Calu3 (cell line): ENCODE measurements at places on chromosomes 2 and 18.

GRCh38 chr2:134365356-134365755 lies 111.5 kb downstream of the MGAT5 start:
- DNase-seq: peak; percentile 20

DNA sequence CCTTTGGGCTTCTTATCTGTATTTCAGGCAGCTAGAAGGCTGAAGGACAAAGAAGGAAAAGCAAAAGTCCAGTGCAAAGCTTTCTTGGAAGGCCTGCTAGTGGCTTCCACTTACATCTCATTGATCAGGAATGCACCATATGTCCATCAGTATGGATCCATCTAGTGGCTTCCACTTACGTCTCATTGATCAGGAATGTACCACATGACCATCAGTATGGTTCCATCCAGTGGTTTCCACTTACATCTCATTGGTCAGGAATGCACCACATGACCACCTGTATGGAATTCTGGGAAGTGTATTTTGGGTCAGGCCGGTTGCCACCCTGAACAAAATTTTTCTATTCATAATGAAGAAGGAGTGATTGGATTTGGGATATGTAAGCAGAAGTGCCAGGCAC lies 70.6 kb downstream of the LYPD6 start:
- DNase-seq: no peak

DNA sequence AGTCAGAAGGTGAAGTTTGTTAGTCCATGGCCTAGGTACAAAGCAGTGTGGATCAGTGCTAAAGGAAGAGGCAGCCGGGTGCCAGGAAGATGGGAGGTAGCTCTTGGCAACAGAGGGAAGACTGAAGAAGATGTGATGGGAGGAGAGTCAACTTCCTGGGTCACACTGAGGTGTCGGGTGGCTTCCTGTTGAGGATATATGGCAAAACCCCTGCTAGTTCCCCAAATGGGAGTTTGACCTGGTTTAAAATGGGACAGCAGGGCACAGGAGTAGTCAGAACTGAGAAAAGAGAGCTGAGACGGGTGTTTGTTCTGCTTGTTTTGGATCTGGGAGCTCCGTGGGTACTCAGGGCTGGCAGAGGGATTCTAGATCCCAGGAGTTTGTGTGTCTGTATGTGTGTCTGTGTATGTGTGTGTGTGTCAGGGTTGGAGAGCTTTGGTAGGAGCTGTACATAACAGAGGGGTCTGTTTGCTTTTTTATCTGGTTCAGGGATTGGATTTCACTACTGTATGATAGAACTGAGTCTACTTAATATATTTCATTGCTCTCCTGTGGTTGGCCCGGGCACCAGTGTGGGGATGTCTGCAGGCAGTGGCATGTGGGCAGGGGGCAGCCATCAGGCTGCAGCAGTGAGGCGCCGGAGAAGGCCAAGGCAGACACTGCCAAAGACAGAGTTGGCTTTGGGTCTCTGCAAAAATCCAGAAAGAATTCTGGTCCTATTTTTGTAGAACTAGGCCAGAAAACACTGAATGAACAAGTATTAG lies 17.1 kb downstream of the MXD1 start:
- DNase-seq: no peak

GRCh38 chr2:109715313-109715805 lies 78.7 kb upstream of the RGPD5 start:
- DNase-seq: peak; percentile 45

DNA sequence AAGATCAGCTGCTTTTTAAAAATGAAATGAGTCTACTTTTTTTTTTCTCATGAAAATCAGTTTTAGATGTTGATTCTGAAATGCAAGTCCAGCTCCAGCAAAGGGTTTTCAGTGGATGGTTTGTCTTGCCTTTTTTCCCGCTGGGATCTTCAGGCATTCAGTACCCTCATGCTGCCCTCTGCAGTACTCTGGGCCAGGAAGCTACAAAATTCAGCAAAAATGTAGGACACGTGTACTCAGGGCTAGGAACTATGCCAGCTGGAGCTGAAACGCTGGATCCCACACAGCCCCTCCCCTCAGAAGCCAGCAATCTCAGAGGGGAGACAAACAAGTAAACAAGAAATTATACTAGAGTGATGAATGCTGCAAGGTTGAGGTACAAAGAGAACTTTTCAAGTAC lies 97.3 kb downstream of the MMADHC start:
- DNase-seq: no peak

GRCh38 chr2:165576409-165577154 lies 107.1 kb downstream of the CSRNP3 start:
- DNase-seq: no peak

DNA sequence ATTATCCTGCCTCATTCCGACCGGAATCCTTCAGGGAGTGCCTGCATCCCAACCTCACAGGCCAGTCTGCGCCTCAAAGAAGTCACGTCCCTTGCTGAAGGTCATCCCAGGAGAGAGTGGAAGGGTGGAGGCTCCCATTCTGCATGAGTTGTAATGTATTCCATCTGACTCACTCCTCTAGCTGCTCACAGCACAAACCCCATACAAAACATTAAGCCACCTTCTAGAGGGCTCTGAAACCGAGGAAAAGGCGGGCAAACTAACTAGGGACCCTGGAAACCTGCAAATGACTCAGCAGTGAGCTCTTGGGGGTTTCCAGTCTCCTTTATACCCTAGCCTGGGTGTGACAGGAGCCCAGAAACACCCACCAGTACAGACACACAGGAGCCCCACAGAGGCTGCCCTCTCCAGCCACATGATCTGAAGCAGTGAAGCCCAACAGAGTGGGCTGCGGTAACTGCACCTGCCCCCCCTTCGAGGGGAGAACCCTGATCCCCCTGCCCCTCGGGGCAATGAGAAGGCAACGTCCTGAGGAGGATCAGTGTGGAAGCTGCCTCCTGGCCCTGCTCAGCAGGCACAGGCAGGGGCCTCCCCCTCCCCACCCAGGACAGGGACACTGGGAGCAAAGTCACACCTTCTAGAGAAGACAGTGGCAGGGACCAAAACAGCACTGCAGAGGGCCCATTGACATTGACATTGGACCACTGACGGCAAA lies 69.3 kb upstream of the SNTG2 start:
- DNase-seq: no peak

GRCh38 chr2:14633461-14634181 lies 1.1 kb downstream of the LRATD1 start:
- DNase-seq: peak; percentile 6

- DNase-seq: peak; percentile 34
Measured at GRCh38 chr2:188303363-188304031, 11.8 kb downstream of the GULP1 start.

- no peak for DNase-seq
Measured at GRCh38 chr2:25230198-25230947, 62.0 kb upstream of the POMC start.

- DNase-seq: no peak
Measured at GRCh38 chr2:75459565-75460310, 101.0 kb downstream of the EVA1A start.

DNA sequence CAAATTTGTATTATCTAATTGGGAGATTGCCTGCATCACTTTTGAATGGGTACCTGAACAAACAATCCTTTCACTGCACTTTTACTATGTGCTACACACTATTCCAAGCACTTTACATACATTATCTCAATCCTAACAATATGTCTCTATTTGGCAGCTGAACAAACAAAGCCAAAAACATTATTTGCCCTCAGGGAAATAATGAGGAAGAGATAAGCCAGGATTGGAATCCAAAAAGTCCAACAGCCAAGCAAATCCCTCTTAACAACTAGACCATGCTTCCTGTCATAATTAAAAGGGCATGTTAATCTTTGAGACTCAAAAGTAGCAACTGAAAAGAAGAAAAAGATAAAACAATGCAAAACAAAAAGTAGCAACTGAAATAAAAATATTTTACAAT lies 32.1 kb downstream of the RPRD1A start:
- DNase-seq: no peak

DNA sequence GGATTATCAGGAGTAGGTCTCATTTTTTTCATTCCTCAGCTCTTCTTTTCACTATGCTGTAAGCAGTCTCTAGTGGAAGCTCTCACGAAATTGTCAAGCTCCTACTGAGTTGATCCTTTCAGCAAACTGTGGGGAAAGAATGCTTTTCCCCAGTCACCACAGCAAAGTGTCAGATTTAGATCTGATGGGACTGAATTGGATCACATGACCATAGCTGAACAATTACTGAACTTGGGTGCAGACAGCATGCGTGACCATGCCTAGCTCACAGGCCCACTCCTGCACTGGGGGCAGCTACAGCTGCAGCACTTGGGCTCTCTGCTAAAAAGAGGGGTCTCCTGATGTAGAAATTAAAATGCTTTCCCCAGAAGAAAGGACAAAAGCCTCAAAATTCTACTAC lies 3.1 kb downstream of the ARHGAP15 start:
- no peak for DNase-seq

DNA sequence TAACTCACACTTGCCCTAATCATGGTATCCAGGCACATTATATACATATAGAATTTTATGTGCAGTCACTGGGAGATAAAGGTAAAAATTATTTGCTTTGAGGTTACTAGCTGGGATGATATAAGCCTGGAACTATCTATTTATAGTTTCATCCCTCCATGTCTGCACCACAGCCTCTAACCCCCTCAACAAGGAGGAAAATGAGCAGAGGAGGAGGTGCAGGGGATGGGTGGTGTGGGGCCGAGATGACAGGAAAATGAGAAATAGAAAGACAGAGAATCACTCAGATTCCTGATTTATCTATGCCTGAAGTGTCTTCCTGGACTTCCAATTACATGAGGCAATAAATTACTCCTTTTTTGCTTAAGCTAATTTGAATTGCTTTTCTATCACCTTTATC lies 145.2 kb downstream of the PIK3C3 start:
- DNase-seq: no peak

GRCh38 chr2:153872311-153873051 lies 759 bp downstream of the GALNT13 start:
- no peak for DNase-seq

DNA sequence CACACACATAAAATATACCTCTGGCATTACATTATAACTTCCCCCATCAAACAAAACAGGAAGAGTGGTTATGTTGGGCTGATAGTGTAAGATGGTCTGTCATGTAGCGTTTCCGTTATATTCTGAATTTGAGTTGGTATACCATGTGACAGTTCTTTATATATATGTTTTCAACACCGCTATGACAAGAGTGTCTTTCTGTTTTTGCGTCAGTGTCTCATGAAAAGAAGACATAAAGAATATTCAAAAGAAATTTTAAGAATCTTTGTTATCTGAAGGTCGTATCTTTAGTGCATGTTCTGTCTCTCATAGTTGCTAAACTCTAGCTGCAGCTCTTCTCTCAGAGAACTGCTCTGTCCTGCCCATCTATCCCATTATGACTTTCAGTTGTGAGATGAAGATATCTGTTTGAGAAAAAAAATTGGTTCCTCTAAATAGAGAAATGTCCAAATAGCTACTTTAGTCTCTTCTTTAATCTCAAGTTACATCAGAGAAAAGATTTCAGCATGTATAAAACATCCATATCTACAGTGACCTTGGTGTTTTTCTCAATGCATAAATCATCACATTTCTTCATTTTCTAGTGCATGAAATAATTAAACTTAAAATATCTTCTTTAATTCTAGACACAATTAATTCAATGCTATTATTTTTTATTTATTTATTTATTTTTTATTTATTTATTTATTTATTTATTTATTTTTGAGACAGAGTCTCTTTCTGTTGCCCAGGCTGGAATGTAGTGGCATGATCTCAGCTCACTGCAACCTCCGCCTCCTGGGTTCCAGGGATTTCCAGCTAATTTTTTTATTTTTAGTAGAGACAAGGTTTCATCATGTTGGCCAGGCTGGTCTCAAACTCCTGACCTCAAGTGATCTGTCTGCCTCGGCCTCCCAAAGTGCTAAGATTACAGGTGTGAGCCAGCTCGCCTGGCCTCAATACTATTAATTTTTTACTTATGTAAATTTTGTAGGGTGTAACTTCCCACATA lies 24.3 kb upstream of the PSME4 start:
- no peak for DNase-seq

- no peak for DNase-seq
Measured at GRCh38 chr2:126359494-126359893, 296.5 kb upstream of the GYPC start.

DNA sequence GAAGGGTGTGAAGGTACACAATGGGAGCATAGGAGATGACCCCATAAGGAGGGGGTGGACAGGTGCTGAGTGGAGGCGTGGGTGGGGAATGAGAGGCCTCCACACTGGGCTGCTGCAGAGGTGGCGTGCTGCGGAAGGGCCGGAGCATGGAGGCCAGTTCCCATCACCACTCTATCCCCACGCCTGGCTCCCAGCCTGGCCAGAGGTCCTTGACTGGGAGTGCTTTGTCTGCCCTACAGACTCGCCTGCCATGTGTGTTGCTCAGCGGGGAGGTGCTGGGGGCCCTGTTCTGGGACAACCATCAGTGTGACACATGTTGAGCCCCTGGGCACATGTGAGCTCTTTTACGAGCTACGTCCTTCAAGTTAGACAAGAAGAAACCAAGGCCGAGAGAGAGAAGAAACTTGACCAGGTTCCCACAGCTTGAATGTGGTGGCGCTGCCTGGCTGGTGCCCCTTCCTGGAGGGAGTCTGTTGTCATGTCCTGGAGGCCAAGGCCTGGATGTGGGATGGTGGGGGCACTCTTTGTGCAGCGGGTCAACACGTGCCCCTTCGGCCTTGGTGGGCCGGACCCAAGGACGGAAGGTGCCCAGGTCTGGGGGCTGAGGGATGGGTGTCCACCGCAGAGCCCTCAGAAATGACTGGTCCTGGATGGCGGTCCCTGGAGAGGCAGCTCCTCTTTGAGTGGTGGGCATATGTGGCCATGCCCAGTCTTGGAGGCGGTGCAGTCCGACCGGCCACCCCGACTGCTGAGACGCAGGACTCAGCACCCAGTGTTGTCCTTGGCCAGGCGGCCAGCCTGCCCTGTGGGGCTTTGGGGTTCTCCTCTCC lies 1.2 kb upstream of the INPP5D start:
- DNase-seq: no peak

DNA sequence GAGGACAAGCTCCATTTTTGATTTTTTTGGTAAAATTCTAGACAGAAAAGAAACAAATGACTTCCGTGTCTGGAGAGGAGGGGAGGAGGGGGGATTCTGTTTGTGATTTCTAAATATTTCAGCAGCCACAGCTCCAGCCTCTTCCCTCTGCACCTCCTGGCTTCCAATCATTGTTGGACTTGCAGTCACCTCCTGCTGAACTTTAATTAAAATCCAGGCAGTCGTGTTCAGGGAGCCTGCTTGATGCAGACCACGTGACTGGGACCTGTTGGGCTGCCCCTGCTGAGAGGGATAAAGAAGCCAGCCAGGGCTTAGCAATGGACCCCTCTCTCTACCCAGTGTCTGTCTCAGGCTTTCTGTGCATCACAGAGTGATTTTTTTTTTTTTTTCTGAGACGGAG lies 115.1 kb downstream of the SH3BP4 start:
- DNase-seq: no peak

- no peak for DNase-seq
Measured at GRCh38 chr2:201952187-201952586, 81.5 kb upstream of the FZD7 start.

GRCh38 chr2:210480079-210480478 lies 3.5 kb upstream of the LANCL1 start:
- DNase-seq: no peak

GRCh38 chr2:121398853-121399252 lies 113.9 kb upstream of the TFCP2L1 start:
- DNase-seq: no peak

DNA sequence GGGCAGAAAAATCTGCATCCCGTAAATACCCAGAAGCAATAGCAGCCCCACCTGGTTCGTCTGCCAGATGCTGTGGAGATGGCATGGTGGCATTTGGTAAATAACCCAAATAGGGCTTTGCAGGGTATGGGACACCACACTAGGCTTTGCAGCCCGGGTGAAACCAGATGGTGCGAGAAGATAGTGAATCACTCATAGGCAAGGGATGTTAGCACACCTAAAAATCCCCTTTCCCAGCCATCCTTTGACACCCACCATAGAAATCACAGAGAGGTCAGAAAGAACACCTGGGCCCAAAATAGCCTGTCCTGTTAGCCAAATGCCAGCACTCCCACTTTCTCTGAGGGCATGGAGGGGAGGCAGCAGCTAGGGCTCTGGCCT lies 47.6 kb downstream of the BCL11A start:
- DNase-seq: no peak
